ENCODE measurements at places on chromosomes 12 and 14.

DNA sequence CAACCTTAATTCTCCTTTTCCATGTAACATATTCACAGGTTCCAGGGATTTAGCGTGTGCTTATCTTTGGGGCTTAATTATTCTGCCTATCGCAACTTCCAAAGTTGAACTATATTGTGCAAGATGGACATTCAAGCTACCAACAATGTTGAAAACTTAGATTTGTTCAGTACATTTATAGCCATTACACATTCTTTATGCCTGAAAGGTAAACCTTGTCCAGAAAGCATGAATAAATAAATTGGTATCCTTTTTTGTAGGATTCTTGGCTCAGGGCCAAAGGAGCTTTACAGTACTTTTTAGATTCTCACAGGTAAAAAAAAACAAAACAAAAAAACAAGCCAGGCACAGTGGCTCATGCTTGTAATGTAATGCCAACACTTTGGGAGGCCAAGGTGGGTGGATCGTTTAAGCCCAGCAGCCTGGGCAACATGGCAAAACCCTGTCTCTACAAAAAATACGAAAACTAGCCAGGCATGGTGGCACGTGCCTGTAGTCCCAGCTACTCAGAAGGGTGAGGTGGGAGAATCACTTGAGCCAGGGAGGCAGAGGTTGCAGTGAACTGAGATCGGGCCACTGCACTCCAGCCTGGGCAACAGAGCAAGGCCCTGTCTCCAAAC is 3.3 kb downstream of the C12orf56 start:
- DNase-seq = no peak

DNA sequence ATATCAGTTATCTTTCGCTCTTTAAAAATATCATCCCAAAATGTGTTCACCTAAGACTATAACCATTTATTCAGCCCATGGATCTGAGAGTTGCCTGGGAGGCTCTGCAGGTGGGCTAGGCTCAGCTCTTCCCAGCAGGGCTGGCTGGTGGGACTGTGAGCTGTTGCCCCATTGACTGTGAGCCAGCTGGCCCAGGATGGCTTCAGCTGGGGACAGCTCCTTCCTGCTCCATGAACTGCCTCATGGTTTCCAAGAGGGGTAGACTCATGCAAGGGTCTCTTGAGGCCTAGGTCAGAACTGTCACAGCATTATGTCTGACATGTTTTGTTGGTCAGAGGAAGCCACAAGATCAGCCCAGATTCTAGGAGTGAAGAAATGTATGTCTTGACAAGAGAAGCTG is 114.1 kb upstream of the E2F7 start:
- DNase-seq = no peak

DNA sequence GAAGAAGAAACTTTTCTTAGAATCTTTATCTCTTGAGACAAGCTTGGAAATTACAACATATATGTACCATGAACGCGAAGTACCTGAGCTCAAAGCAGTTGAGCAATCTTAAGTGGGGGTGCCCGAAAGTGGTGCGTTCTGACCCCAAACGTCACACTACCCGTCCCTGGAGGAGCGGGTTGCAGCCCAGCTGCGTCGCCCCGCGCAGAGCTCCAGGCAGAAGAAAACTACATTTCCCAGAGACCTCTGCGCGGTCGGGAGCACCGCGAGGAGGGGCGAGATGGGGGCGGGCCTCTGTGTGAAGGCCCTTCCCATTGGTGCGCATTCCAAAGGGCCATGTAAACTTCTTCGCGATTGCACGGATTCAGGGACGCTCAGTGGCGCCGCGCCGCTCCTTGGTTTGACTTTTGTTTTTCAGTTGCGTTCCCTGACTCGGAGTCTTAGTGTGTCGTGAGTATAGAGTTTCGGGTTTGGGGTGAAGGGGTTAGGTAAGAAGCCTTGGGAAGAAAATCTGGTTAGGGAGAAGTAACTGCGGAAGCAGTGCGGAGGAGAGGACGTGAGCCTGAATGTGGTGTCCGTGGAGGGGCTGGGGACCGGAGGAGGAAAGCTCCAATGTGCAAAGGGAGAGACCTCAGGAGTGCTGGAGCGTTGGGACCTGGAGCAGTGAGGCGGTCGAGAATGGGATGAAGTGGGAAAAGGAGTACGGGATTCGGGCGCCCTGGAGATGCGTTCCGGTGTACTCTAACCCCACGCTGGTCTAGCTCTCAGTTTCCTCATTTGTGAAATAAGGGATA is at the start of gene CCDC77:
TSS of gene CCDC77 (plus strand) at position 410 of the 794 bp plus-strand sequence. CDS start 7,740 bp downstream, outside the sequence.
- no peak for DNase-seq

DNA sequence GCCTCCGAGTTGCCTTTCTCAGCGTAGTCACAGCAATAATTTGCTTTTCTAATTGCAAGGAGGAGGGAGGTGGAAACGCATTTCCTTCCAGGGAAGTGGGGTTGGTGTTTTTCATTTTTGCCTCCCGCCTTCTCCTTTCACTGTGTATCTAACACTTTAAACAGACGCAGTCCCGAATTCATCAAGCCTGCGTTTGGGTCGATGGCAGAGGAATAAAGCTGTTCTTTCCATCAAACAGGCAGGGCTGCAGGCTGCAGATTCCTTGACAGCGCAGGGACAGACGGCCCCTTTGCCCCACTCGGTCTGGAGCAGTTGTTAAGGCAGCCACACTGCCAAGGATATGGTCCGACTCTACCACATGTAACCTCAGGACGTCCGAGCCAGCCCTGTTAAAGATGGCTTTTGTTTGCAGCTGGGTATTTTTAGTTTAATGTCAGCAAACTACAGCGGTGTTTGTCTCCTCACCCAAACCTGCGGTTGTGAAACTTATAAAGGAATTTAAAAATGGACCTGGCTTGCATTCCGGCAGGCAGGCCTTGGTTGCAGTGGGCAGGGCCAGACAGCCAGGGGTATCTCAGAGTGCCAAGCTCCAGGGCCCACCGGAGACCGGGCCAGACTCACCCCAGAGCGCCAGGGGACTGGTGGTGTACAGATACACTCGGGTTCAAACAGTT is 2.1 kb downstream of the CHST11 start:
- no peak for DNase-seq

DNA sequence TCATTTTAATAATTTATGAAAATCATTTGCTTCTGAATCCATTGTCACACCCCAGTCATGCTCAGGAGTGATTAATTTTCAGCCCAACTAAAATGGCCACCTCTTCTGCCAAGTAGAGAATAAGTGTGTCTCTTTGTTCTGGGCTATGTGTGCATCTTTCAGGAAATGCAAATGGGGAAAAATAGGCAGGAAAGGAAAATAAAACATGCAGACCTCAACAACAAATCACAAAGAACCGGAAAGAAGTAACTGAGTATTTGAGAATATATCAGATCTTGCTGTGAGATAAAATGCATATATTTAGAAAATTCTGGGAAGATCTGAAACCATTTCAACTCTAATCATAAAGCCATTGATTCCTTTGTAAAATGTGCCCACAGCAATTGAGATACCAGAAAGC is 763.9 kb downstream of the GALC start:
- DNase-seq = no peak

GRCh38 chr12:21573733-21574358 is 30.8 kb downstream of the GYS2 start:
- no peak for DNase-seq

- no peak for DNase-seq
Measured at GRCh38 chr14:69149461-69150244, 3.3 kb downstream of the DCAF5 start.

- DNase-seq = no peak
Measured at GRCh38 chr14:60658211-60658690, 9.0 kb upstream of the SIX1 start.

GRCh38 chr14:92728759-92729364 is 19.6 kb downstream of the LGMN start:
- no peak for DNase-seq

DNA sequence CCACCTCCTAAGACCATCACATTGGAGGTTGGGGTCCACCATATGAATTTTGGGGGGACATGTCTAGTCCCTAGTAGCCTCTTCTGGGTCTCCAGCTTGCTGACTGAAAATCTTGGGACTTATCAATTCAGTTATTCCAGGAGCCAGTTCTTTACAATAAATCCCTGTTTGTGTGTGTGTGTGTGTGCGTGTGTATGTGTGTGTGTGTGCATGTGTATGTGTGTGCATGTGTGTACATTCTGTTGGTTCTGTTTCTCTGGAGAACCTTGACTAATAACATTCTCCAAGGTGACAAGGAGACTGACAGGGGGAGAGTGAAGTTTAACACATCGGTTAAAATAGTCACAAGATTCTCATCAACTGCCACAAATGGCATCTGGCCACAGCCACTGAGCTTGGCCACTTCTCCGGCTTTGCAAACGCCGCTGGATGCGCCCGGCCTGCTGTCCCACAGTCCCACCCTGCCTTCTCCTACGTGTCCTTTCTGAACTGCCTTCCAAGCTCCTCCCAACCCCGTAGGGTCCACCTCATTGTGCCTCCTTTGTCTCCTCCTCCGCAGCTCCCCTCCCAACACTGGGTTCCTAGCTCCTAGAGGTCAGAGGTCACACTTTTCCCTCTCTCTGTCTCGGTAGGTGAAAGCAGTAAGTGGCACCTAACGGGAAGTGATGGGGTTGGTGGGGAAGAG is 88.1 kb upstream of the DIO3 start:
- no peak for DNase-seq

GRCh38 chr14:76323331-76324050 is 52.4 kb upstream of the ESRRB start:
- DNase-seq = no peak

- DNase-seq = no peak
Measured at GRCh38 chr14:95207475-95208233, 50.3 kb upstream of the DICER1 start.

GRCh38 chr12:120262852-120263747 is 2.4 kb downstream of the PXN start:
- DNase-seq = no peak

GRCh38 chr12:73361864-73362230 is 1089.7 kb downstream of the TRHDE start:
- DNase-seq = no peak

GRCh38 chr12:124864326-124864752 is 675 bp upstream of the SCARB1 start:
- DNase-seq = no peak

GRCh38 chr14:105582639-105583038 is 56.3 kb downstream of the TMEM121 start:
- DNase-seq = no peak

DNA sequence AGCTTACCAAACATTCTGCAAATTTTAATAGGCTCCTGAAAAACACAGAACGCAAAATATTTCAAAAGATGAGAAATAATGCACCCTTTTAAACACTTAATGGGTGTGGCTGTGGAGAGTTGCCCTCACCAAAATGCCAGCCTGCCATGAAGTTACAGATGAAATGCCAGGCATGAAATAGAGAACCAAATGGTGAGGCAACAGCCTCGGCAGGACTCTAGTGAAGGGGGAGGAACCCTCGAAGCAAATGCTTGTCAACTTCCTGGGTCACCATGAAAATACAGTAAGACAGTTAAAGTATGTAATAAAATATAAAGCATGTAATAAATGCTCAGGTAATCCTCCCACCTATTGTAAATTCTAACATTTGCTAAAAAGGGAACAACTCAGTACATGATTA is 24.1 kb downstream of the DUSP16 start:
- no peak for DNase-seq

DNA sequence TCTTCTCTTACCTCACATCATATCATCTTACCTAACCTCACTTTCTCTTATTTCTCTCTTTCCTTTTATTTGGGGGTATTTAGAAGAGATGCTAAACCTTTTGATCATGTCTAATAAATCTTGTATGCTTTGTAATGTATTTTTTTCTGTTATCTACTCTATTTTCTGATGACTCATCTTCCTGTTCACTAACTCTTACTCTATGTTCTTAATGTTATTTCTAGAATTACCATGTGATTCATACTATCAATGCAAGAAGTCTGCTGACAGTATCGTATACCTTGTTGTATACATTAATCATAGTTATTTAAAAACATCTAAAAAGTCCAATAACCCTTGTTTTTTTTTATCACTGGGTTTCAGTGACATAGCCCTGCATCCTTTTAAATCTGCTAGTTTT is 62.3 kb downstream of the MGAT4C start:
- no peak for DNase-seq

GRCh38 chr14:50773632-50774541 is 57.1 kb downstream of the NIN start:
- DNase-seq = no peak

DNA sequence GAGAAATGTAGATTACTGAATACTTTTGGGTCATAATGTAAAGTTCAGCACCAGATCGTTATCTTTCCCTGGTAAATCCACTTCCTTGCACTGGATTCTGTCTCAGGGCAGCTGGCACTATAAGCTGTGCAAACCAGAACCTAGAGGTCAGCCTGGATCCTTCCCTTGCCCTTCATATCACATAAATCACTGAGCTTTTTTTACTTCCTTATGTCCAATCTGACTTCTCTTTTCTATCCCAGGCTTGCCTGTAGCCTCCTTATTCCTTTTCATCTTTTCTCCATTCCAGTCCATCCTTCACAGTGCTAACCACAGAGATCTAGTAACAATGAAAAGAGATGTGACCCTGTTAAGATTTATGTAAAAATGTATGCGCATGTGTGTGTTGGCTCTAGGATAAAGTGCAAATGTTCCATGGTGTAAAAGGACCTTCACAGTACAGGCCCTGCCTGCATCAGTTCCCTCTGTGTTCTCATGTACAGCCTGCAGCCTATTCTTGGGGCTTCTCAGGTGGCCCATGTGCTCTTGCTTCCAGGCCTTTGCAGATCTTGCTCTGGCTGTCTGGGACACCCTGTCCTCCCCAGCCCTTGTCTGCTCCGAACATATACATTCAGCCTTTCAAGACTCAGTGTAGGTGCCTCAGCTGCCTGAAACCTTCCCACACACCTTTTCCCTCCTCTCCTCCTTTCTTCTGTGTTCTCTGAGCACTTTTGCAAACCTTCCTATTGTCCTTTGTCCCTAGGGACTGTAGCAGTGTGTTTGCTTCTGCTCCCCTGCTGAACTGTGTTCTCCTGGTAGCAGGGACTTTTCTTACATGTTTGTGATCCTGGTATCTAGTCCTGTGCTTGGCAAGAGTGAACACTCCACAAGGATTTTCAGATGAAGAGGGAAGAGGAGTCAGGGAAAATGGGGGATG is 30.0 kb downstream of the PELI2 start:
- no peak for DNase-seq

DNA sequence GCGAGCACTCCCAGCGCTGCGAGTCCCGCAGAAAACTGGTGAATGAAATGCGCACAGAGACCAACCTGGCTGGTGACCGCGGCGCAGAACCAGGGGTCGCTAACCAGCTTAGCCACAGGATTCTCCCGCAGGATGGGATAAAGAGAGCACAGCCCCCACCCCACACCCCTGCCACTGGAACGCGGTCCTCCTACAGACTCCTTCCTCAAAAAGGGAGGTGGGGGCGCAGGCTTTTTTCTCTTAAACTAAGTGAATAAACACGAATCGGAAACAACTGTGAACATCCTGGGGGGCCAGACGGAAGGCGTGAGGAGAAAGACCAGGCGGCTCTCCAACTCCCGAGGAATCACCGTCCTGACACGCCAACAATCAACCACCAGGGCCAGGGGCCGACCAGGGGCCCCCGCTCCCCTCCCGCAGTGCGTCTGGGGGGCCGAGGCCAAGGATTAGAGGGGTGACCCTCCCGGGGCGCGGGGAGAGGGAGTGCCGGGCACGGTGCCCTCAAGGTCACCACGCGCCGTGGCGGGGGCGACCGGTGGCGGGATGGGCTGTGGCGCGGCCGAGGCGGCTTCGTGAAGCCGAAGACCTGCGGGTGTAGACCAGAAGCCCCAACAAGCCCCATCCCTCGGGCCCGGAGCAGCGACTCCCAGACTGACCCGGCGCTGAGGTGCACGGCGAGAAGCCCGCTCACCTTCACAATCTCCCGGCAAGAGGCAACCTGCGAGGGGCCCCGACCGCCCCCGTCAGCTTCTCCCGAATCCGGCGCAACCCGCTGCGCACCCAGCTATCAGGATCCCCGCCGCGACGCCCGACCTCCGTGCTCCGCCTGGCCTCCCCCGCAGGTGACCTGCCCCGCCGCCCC is 704 bp downstream of the ATP2B1 start:
- no peak for DNase-seq

Data from cortex of kidney (tissue), 1 donor.